NCI-H345 (cell line): ENCODE measurements at places on chromosomes 3 and 15.
A peak's percentile ranks its signal among the peaks of the same experiment; 100 is the strongest.

DNA sequence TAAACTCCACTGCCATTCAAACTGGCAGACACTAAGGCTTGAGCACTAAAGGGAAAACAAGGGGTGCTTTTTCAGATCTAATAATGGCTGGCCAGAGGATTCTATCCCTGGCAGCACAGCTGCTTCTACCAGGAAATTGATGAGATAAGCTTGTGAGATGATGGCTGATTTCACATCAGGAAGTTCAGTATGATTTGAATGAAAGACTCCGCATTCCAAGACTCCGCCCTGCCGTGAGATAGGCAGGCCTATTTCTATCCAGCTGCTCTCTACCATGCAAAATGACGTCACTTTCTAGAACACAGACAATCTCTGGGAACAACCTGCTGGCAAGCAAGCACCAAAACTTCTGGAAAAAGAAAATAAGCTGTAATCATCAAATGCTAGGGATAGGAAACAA lies 171.8 kb downstream of the WDR76 start:
- no peak for DNase-seq

DNA sequence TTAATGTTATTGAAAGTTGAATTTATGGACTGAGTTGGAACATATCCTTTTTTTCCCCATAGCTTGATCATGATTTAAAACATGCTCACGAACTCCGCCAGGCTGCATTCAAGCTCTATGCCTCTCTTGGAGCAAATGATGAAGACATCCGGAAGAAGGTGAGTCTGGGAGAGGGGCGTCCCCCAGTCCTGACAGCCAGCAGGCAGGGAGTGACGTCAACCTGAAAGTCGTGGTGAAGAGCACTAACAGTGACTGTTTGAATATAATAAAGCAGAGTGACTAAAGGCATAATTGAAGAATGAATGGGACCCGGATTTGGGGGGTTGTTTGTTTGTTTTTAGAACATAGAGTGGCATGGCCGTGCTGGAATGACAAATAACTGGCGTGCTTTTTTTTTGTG lies 57.9 kb downstream of the ARMC8 start:
- DNase-seq = no peak

DNA sequence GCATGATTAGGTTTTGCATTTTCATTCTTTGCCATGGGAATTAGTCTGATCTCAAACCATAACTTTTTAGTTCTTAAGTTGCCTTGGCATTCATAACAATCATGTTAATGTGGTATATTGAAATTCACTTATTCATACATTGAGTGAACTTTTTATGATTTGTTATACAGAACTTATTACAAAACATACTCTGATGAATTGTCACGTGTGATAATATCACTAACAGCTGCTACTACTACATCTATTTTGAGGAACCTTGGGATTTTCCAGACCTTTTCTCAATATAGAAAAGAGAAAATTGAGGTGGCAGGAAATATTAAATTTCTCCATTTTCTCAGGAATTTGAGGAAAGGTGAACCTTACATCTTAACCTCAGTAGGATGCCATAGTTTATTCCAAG lies 9.2 kb downstream of the LXN start:
- no peak for DNase-seq

- no peak for DNase-seq
Observed at GRCh38 chr3:83074485-83074884, 1313.0 kb upstream of the GBE1 start.

DNA sequence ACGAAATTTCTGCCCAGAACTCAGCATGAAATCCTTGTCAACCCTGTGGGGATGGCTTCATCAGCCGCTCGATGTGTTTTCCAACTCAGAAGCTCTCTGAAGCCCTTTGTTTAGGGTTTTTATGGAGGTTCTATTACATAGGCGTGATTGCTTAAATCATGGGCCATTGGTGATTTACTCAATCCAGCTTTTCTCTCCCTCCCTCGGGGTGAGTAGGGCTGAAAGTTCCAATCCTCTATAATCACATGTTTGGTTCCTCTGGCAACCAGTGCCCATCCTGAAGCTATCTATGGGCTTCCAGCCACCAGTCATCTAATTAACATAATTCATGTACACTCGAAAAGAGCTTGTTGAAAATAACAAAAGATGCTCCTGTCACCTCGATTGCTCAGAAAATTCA lies 51.6 kb downstream of the GATM start:
- peak; percentile 3 for DNase-seq
